ENCODE measurements at places on chromosomes 7 and 10.

- DNase-seq: no peak
These were observed 1080.4 kb upstream of the C7orf33 start for GRCh38 chr7:147510201-147510542.

GRCh38 chr10:11879387-11880094, 56.4 kb downstream of the PROSER2 start:
- no peak for DNase-seq

DNA sequence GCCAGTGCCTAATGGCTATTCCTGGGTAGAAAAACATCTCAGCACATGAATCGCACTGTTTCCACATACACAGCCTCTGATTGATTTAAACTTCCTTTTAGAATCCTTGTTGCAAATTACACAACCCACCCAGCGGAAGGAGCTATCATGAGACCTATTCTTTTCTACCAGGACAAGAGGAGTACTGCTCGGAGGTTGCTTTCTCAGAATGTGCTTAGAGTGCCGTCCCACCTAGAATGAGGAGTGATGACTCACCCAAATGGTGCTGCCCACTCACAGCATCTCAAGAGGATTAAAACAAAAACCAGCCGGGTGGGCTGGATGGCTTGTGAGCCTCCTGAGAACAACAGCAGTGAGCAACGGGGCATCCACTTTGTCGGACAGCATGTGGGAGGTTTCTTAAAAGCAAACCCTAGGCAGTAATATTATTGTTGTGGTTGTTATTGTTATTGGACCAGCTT, 128.9 kb downstream of the DGKI start:
- DNase-seq: peak; percentile 51

DNA sequence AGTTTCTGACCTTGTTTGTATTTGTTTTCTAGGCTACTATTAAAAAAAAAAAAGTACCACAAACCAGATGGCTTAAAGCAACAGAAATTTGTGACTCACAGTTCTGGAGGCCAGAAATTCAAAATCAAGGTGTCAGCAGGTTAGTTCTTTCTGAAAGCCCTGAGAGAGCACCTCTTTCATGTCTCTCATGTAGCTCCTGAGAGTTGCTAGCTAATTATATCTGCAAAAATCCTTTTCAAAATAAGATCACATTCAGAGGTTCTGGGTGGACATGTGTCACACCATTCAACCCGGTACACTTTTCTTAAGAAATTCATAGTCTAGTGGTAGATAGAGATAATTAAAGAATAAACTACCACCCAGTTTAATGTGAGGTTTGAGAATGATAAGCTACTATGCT, 888.6 kb downstream of the GRID1 start:
- no peak for DNase-seq

DNA sequence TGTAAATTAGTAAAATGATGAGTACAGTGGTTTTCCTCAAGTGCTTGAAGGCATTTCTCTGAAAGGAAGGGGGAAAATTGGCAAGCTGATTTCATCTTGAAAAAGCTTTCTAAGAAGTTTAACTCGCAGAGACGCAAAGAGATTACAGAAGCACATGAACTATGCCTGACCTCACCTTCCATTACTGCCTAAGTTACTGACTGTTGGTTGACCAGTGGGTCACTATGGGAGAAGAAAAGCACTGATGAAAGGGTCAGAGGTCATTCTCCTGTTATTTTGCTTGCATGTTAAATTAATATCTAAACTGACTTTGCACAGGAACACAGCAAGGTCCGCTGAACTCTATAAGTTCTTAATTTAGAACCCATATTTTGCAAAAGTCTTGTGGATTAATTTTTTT, 225.6 kb downstream of the ARL4A start:
- DNase-seq: no peak

All from NCI-H524 treated with DMSO at 0.1 percent for 48 hours (cell line).